ENCODE measurements at places on chromosomes 3 and 15.

DNA sequence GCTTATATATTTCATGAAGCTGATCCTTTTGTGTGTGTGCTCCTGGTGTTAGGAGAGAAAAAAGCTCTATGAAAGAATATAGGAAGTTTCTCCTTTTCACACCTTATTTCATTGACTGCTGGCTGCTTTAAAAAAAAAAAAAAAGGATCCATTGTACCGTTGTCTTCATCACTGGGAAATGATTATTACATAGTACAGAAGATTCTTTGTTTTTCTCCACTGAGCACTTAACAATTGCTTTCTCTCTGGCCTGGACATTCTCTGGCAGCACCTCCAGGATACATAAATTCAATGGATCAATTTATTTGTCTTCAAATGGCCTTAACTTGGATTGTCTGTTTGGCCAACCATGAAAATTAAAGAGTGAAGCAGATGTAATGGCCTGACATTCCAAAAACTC, 37.2 kb downstream of the DPH3 start:
- no peak for DNase-seq

- DNase-seq: no peak
Measured at GRCh38 chr3:44880284-44880683, 5.9 kb downstream of the TGM4 start.

GRCh38 chr3:107718547-107718946, 195.8 kb downstream of the BBX start:
- DNase-seq: no peak

DNA sequence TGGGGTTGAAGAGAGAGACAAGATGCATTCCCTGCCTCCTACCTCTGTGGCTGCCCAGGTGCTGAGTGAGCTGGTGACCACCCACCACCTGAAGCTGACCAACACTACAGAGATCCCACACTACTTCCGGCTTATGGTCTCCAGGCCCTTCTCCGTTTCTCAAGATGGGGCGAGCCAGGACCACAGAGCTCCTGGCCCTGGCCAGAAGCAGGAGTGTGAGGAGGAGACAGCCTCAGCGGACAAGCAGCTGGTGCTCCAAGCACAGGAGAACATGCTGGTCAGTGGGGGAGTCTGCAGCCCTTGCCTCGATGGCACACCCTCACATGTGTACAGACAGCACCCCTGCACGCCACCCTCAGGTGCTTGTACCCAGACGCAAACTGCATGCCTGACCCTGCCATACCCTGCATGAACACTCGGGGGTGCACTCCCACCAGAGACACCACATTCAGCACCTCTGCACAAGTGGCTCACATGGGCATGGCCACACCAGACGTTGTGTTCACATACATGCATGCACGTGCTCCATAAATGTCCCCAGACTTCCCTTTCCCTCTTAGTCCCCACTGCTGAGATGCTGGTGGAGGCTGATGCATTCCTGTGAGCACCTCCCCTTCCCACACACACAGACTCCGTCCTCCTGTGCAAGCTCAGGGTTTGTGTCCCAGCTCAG, 19.0 kb downstream of the ACAA1 start:
- no peak for DNase-seq
